ENCODE measurements at places on chromosomes 7 and 10.

GRCh38 chr10:201328-201771, 66.1 kb downstream of the ZMYND11 start:
- no peak for DNase-seq

GRCh38 chr10:33015761-33016547, 57.9 kb upstream of the ITGB1 start:
- no peak for DNase-seq

- no peak for DNase-seq
Measured at GRCh38 chr7:99653754-99654153, 26.0 kb downstream of the CYP3A5 start.

- no peak for DNase-seq
Measured at GRCh38 chr10:77919713-77920108, 6.8 kb downstream of the DLG5 start.

GRCh38 chr10:127563718-127564553, 14.8 kb downstream of the NPS start:
- no peak for DNase-seq

- peak; percentile 5 for DNase-seq
Measured at GRCh38 chr10:49135575-49136313, 1.9 kb upstream of the FAM170B start.

GRCh38 chr10:13834581-13835286, 248.0 kb downstream of the PRPF18 start:
- DNase-seq = no peak
